ENCODE measurements at places on chromosomes 6 and 20.

DNA sequence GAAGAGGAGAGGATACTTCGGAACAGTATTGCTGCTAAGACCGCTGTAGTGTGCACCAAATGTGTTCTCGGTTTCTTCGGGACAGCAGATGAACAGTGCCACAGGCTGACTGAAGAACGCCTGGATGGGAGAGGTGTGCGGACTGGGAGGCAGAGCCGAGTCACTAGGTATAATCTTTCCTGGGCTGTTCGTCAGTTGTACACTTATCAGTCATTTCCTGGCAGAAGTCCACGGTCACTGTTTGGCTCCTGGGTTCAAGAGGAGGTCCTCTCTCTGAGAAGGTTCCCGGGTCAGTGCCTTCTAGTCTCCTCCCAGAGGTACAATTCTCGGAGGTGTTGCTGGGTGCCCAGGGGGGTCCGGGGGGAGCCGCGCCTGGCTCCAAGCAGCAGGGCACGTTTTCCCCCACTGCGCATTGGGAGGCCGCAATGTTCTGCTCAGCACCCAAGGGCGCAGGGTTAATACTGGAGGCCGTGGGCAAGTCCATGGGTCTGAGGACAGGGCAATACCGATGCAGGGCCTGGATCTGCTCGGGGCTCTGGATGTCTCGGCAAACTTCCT is 38.1 kb downstream of the GJA10 start:
- DNase-seq: no peak

DNA sequence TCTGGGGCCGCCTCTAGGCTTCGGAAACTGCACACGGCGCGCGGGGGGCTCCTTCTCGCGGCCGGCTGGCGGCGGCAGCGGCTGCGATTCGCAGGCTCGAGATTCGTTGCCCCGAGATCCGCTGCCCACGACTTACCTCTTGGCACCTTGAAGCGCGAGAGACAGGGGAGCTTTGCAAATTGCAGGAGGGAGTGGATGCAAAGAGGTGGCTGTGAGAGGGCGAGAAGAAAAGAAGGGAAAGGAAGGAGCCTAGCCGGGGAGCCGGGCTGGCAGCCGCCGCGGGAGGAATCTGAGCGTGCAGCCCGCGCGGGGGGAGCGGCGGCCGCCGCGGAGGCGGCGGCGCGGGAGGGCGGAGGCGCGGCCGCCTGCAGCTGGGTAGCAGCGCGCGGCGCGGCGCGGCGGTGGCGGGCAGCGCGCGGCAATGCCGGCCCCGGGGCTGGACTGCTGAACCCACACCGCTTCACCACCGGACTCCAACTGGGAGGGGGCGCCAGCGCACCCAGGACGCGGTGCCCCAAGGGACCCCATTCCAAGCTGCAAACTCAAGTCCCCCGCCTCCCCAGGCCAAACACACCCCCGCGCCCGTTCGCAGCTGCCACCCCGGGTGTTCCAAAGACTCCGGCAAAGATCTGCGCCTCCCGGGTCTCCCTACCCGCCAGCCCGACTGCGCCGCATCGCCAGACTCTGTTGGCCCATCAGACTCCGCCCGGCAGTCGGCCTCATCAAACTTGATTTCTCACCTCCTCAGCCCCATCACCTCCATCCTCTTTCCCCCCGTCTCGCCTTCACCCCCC is 44.2 kb upstream of the SUPT3H start:
- DNase-seq: peak; percentile 35

DNA sequence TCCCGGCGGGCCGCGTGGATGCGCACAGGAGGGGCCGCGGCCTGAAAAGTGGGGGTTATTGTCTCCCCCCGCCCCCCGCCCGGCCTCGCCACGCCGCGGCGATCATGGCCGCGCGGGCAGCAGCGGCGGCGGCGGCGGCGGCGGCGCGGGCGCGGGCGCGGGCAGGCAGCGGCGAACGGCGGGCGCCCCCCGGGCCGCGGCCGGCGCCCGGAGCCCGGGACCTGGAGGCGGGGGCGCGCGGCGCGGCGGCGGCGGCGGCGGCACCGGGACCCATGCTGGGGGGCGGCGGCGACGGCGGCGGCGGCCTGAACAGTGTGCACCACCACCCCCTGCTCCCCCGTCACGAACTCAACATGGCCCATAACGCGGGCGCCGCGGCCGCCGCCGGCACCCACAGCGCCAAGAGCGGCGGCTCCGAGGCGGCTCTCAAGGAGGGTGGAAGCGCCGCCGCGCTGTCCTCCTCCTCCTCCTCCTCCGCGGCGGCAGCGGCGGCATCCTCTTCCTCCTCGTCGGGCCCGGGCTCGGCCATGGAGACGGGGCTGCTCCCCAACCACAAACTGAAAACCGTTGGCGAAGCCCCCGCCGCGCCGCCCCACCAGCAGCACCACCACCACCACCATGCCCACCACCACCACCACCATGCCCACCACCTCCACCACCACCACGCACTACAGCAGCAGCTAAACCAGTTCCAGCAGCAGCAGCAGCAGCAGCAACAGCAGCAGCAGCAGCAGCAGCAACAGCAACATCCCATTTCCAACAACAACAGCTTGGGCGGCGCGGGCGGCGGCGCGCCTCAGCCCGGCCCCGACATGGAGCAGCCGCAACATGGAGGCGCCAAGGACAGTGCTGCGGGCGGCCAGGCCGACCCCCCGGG is 637 bp downstream of the ARID1B start:
- peak; percentile 71 for DNase-seq

GRCh38 chr6:108862479-108863191 is 14.4 kb downstream of the ARMC2 start:
- no peak for DNase-seq

DNA sequence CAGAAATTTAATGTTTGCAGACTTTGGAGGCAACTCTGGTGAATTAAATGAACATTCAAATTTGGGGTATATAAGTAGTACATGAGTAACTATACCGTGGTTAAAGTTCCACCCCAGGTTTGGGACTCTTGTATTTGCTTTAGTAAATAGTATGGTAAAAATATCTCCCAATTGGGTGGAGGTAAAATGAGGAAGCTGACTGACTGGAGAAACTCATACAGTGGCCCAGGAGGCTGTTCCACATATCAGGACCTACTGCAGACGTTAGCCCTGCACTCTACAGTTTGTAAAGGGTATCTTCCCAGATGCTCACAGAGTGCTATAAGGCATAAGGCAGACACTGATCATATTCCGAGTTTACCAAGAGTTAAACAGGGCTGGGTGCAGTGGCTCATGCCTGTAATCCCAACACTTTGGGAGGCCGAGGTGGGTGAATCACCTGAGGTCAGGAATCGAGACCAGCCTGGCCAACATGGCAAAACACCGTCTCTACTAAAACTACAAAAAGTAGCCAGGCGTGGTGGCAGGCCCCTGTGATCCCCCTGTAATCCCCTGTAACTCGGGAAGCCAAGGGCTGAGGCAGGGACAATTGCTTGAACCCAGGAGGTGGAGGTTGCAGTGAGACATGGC is 53.7 kb downstream of the CPXM1 start:
- DNase-seq: no peak
